ENCODE measurements at places on chromosomes 7 and 10.
A peak's percentile ranks its signal among the peaks of the same experiment; 100 is the strongest.

- DNase-seq, result no peak
Observed at GRCh38 chr10:70551971-70552422, 50.5 kb downstream of the PRF1 start.

DNA sequence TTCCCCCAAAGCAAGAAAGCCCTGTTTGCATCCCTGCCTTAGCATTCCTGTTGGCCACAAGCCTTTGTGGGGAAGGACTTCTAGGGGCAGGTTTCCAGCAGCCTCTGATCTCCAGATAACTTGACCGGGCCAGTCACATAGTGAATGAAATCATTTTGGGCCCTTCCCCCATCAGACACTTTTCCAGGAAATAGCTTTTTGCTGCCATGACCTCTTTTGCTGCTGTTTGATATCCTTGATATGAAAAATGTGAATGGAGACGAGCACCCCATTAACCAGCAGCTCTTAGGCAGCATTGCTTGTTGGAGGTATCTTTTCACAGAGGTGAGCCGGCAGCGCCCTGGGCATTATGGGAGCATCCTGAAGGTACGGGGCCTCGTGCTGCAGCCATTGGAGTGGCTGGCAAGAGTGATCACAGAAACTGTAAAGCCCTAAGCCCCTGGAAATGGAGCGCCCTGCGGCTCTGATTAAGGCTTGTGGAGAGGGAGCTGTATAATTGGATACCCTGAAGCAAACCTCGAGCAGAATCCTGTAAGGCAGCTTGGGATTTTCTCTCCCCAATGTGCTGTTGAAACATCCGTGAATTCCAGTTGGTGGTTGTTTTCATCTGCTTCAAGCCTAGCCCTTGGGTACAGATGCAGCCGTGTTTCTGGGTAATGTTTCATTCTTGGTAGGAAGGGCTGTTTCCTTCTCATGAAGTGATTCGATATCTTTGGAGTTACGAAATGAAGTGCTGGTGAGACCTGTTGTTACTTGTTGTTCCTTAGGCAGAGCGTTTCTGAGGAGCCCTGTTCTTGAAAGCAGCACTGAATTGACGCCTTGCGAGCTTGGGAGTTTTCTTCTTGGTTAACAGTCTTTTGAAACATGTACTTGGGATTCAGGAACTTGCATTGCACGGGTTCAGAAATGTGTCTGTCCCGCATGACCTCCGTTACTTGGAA, 179.0 kb downstream of the PTEN start:
- DNase-seq, result peak; percentile 14

GRCh38 chr10:124146483-124146882, 53.1 kb upstream of the CHST15 start:
- DNase-seq, result no peak

DNA sequence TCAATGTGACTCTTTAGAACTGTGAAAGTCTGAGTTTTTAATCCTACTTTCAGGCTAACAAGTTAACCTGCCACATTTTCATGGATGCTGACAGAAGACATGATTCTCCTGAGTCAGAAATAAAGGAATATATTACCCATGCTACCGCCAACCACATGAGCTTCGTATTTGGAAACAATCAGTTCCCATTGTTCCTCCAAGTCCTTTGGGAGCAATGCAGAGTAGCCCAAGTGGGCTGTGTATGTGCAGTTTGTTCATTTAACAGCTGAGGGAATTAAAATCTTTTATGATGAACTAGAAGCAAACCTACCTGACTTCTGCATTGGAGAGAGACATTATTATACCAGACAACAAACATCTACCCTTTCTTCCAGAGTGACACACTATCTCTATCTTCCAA, 169.3 kb upstream of the BET1 start:
- DNase-seq, result no peak

- no peak for DNase-seq
Observed at GRCh38 chr7:92155108-92155739, 20.9 kb upstream of the CYP51A1 start.

DNA sequence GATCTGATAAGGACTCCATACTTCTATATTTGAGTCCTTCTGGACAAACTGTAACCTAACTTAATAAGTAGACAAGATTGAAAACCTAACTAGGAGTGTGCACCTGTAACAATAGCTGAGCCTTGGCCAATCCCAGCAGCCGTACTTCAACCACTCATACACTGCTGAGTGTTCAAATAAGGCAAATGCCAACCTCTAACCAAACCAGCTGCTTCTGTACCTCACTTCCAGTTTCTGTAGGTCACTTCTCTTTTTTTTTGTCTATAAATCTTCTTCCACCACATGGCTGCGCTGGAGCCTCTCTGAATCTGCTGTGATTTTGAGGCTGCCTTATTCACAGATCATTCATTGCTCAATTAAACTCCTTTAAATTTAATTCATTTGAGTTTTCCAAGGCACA, 753.2 kb downstream of the DNAJB9 start:
- DNase-seq, result no peak

DNA sequence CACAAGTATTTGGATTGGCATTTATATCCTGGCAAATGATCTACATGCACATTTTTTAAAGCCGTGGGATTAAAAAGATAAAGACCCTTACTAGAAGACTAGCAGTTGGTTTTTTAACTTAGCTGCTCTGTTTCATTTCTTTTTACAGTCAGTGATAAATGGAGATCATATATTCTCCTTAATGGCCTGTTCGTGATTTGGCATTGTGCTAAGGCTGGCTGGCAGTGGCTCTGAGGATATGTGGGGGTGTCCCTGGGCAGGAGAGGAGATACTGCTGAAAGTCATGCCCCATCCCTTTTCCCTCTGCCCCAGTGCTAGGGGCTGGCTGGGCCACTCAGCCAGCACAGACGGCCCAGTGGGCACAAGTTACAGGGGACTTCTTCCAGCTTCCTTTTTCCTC, 341.7 kb downstream of the PRPF18 start:
- no peak for DNase-seq

DNA sequence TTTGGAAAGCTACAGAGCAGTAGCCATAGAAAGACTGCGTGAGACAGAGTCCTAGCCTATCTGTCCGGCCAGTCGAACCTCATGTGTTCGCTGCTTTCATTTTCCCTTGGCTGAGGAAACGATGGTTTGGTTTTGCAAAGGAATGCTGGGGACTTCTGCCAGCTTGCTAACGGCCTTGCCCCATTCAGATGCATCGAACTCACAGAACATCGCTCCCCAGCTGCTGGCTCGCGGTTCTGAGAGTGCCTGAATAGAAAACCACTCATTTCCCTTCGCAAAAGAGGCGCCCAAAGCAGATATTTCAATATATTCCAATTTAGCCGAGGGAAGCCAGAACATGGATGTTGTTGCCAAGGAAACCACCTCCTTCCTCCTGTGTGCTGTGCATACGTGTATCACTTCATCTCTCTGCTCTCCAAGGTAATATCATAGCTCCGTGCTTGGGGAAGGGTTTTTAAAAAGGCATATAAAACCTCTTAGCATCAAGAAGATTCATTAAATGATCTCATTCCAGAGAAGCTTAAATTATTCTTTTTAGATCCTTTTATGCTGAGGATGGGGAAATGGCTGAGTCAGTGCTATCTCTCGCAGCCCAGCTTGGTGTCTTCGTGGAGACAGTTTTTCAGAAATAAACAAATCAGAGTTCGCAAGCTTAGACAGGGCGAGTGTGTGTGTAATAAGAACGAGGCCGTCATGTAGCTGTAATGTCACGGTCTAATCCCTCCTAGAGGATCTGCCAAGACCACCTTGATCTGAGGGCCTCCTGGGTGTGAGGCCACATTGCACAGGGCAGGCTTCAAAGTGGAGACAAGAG, 215.2 kb downstream of the RPS24 start:
- DNase-seq, result no peak

GRCh38 chr10:77836299-77836820, 90.2 kb downstream of the DLG5 start:
- no peak for DNase-seq

GRCh38 chr7:130272381-130273080, 5.9 kb downstream of the CPA2 start:
- DNase-seq, result no peak

DNA sequence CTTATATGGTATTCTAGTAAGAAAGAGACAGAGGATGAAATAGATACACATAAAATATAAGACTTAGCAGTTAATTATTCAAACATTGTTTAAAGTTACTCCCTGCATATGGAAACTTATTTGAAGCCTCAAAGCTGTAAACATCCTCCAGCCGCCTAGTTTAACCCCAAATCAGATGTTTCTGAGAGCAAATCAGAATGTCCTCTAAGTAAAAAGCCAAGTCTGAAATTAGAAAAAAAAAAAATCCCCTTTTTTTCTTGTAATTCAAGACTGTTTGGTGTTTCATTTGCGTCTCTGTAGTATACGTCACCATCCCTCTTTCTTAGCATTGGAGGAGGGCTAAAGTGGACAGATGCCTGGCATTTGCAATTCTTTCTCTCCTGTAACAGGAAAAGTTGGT, 46.4 kb downstream of the TMEM26 start:
- no peak for DNase-seq

DNA sequence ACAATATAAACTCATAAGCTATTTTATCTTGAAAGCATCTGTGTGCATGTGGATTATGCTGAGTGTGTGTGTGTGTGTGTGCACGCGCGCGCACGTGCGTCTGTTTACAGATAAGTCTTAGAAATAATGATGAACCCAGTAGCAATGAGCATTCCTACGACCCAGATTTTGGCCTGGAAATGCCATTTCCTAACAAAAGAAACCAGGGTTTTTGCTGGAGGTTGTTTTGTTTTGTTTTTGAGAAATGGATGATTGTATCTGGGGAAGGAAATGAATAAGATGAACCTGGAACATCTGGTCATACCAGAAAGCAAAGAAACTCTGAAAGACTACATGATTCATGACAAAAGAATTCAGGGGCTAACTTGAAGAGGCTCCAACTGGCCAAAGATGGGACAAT, 22.1 kb upstream of the LMOD2 start:
- DNase-seq, result no peak

DNA sequence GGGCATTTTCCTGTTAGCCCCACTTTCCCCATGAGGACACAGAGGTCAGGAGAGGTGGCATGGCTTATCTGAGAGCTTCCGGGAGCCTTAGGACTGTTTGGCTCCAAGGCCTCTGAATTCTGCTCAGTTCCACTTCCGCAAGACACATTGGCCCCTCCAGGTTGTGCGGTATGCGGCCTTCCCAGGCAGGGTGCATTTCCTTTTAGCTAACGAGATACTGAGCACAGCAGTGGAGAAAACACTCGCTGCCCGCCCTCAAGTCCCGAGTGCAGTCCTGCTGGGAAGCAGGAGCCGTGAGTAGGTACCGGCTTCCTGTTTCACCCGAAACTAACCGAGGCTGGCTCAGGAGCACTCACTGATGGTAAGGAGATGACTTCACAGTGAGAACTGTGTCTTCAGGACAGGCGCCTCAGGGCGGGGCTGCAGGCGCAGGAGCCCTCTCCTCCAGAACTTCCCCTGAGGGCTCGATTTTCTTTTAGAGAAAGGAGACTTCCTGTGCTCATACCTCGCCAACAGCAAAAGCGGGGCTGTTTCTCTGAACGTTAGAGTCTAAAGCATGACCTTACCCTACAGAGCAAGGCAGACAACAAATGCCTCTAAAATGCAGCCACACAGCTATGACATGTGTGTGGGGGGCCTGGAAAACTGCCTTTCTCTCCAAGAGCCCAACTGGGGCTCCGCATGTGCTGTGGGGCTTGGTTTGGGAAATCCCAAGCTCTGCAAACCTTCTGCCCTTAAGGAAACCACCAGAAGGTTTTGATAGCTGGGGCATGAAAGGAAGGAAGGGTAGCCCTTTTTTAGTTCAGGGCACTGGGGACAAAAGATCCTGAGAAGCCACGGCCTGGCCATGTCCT, 25.9 kb downstream of the RGS10 start:
- peak; percentile 67 for DNase-seq

DNA sequence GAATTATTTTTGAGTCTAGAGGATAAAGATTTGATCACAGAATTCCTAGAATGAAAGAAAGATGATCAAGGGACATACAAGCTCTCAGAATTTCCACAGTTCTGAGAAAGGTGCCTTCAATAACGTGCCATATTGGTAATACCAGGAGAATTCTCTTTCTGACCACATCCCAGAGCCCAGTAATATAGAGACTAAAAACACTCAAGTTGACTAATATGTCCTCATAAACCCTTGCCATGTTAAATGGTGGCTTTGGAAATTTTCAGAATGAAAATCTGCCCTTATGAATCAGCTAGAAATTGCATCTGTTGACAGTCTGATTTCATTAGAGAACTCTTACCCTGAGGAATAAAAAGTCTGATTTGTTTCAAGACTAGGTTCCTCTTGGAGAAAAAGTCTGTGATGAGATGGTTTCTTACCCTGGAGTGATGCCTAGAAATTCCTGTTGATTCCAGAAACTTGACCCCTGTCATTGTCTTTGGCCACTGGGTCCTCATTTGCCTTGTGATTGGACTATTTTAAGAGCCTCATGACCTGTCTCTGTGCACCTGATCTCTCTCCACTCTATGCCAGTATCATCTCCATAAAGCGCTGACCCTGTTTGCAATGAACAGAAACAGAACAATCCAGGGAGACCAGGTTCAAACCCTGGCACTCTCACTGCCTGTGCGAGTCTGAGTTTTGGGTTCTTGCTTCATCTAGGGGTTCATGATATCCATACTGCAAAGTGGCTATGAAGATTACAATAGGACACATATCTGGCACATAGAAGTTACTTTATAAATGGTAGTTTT, 3.3 kb downstream of the IL2RA start:
- no peak for DNase-seq

DNA sequence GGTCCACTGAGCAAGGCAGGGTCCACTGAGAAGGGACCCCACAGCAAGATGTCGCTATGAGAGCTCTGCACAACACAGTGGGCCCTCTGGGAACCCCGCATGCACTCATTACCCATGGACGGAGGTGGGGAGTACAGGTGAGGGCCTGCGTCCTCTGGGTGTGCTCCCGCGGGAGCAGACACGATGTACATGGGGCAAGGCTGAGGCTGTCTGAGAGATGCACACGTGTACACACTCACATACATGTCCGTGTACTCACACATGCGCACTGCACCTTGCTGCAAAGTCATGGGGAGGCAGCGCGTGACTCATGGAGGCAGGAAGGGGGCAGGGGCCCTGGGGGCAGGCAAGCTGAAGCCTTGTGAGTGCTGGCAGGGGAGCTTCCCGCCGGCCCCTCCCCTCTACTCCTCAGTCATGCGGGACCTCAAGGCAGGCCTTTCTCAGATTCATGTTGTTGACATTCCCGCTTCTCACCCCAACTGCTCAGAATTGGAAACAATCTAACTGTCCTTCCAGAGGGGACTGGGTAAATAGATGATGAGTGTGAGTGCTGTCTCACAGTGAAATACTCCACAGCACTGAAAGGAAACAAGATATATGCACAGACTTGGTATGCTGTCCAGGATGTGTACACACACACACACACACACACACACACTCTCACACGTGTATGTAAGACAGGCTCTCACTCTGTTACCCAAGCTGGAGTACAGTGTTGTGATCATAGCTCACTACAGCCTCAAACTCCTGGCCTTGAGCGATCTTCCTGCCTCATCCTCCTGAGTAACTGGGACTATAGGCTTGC, 40.0 kb downstream of the GOLGA7B start:
- no peak for DNase-seq

- no peak for DNase-seq
Observed at GRCh38 chr7:118525020-118525419, 300.5 kb downstream of the ANKRD7 start.

- no peak for DNase-seq
Observed at GRCh38 chr10:79266543-79267312, 80.5 kb upstream of the PPIF start.
